Sigmoid colon (tissue), 7 donors: ENCODE measurements at places on chromosomes 5 and 9.

- no peaks in the 10 kb centered on the region for H3K36me3 ChIP-seq
- H3K27me3 ChIP-seq = no peaks in the 10 kb centered on the region
- no peak overlapping the region for H3K4me3 ChIP-seq
- H3K27ac ChIP-seq = no peak overlapping the region
- H3K4me1 ChIP-seq = peaks cover 18% of the 10 kb centered on the region
- DNase-seq = no peak
Observed at GRCh38 chr5:66963559-66963971, 233.0 kb downstream of the CD180 start.

- H3K27me3 ChIP-seq = no peaks in the 10 kb centered on the region
- no peaks in the 10 kb centered on the region for H3K4me1 ChIP-seq
- no peaks in the 10 kb centered on the region for H3K36me3 ChIP-seq
- no peak for DNase-seq
- H3K4me3 ChIP-seq = no peak overlapping the region
- no peak overlapping the region for H3K27ac ChIP-seq
Observed at GRCh38 chr5:9784231-9784630, 154.1 kb upstream of the TAS2R1 start.

DNA sequence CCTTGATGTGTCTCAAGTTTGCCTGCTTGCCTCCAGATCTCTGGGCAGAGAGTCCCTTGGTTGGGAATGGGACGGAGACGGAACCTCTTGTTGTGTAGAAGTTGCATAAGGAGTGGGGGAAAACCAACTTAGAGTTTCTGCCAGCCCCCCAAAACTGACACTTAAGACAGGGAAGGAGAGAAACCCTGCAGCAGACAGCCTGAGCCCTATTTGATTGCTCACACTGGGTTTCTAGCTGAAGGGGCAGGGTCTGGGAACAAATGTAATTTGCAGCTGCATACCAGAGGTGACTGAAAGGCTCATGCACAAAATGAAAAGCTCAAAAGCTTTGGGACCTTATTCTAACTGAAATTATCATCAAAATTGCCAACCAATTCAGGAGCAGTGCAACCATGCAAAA, 254.5 kb downstream of the RASEF start:
- no peak overlapping the region for H3K27ac ChIP-seq
- H3K4me1 ChIP-seq = no peaks in the 10 kb centered on the region
- no peak overlapping the region for H3K4me3 ChIP-seq
- no peaks in the 10 kb centered on the region for H3K27me3 ChIP-seq

DNA sequence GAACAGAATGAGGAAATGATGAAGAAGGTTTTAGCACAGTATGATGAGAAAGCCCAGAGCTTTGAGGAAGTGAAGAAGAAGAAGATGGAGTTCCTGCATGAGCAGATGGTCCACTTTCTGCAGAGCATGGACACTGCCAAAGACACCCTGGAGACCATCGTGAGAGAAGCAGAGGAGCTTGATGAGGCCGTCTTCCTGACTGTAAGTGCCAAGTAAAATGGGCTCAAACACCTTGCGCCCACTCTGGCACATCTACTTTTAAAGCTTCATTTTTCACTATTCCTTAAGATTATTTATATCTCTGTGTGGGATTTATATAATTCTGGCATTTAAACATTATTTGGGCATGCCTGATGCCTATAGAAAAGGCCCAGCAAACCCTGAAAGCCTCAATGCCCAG, 55.6 kb downstream of the CMYA5 start:
- no peak overlapping the region for H3K27ac ChIP-seq
- no peak overlapping the region for H3K4me3 ChIP-seq
- no peaks in the 10 kb centered on the region for H3K27me3 ChIP-seq
- H3K4me1 ChIP-seq = no peaks in the 10 kb centered on the region
